ENCODE measurements at places on chromosomes 2 and 18.

DNA sequence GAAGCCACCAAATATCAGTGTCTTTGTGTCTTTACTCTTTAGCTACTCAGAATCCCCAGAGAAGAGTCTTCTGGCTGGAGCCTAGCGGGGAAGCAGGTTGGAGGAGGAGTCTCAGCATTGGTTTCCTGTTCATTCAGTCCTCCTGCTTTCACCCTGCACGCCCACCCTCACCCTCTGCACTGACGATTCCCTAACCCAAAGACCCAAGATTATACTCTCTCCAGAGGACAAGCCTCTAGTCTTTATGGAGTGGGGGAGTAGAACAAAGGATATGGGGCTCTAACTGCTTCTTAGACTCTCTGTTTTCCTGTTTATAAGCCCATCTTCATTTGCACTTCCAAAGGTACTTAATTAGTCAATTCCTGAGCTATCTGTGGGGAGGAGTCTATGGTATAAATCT, 338.8 kb downstream of the AGPS start:
- DNase-seq = no peak

GRCh38 chr18:48922801-48923730, 27.7 kb downstream of the SMAD7 start:
- no peak for DNase-seq

DNA sequence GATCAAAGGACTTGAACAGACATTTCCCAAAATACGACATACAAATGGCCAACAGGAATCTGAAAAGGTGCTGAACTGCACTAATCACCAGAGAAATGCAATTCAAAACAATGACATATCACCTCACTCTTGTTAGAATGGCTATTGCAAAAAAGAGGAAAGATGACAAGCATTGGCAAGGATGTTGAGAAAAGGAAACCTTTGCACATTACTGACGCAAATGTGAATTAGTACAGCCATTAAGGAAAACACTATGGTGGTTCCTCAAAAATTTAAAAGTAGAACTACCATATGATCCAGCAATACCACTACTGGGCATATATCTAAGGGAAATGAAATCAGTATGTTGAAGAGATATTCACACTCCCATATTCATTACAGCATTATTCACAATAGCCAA, 57.7 kb upstream of the ASPRV1 start:
- DNase-seq = no peak

- no peak for DNase-seq
Observed at GRCh38 chr2:54871457-54872107, 148.1 kb downstream of the EML6 start.

DNA sequence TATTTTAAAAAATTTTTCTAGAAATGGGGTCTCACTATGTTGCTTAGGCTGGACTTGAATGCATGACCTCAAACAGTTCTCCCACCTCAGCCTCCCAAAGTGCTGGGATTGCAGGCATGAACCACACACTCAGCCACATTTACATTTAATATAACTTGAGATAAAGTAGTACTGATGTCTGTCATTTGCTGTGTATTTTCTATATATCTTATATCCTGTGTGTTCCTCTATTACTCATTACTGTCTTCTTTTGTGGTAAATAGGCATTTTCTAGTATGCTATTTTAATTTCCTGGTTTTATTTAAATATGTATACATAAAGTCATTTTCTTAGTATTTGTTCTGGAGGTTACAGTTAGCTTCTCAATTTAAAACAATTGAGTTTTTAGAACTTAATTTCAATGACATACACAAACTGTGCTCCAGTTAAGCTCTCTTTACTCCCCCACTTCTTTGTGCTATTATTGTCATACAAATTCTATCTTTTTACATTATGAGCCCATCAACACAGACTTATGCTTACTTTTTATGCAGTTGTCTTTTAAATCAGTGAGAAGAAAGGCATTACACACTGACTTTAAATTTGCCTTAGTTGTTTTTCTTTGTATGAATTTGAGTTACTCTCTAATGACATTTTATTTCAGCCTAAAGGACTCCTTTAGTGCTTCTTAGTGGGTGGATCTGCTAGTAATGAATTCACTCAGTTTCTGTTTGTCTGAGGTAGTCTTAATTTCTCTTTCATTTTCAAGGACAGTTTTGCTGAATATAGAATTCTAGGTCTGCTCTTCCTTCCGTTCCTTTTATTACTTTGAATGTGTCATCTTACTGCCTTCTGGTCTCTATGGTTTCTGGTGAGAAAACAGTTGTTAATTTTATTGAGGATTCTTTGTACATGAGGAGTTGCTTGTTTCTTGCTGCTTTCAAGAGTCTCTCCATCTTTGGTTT, 6.2 kb upstream of the INPP4A start:
- DNase-seq = no peak

GRCh38 chr18:42030586-42031182, 75.7 kb downstream of the PIK3C3 start:
- DNase-seq = no peak

DNA sequence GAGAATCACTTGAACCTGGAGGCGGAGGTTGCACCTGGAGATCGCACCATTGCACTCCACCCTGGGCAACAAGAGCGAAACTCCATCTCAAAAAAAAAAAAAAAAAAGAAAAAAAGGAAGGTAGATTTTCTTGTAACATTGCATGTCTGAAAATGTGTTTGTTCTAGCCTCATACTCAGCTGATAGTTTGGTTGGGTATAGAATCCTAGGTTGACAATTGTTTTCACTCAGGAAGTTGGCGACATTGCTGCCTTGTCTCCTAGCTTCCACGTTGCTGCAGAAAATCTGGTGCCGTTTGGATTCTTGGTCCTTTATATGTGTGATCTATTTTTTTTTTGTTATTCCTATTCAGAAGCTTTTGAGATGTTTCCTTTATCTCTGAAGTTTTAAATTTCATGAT, 4.7 kb downstream of the ING5 start:
- no peak for DNase-seq

- DNase-seq = no peak
Observed at GRCh38 chr2:105438104-105438929, 39.5 kb upstream of the FHL2 start.

GRCh38 chr2:137980459-137980858, 16.2 kb downstream of the HNMT start:
- no peak for DNase-seq

DNA sequence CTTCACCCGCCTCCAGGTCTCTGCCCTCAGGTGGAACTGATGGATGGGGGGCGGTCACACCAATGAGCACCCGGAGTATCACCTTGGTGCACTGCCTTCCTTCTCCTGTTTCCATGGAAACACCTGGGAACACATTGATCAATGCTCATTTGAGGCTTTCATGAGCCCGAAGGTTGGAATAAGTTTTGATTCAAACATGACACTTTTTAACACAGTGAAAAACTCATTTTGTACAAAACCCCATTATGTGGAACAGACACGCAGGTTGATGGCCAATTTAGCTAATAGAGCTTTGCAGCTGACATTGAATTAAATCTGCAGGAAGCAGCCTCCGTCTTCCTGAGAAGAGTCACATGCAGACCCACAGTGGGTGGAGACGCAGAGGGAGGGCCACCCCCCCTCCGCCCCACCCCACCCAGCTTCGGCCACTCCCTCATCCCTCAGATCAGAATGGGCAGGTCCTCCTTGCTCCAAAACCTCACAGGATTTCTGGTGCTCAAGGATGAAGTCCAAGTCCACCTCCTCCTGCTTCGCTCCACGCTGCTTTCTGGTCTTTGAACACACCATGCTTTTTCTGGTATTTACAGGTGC, 96.0 kb upstream of the MYCN start:
- DNase-seq = no peak

DNA sequence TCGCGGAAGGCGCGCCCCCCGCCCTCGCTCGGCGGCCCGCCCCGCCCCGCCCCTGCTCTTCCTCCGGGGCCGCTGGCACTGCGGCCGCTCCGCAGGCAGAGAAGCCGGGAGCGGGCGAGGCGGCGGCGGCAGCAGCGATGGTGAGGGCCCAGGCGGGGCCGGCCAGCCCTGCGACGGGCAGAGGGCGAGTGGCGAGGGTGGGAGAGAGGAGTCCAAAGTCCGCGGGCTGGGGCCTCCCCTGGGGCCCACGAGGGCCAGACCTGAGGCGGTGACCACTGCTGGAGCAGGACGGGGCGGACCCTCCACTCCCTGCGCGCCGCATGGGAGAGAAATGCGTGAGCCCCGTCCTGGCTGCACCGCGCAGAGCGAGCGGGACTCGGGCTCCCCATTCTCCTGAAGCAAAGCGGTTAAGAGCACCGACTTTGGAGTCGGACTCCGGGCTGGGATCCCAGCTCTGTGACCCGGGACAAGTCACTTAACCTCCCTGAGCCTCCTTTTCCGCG, at the start of gene VAMP5:
TSS of gene VAMP5 (plus strand) at position 78 of the 503 bp plus-strand sequence. CDS start at position 138, 60 bp downstream.
- no peak for DNase-seq

DNA sequence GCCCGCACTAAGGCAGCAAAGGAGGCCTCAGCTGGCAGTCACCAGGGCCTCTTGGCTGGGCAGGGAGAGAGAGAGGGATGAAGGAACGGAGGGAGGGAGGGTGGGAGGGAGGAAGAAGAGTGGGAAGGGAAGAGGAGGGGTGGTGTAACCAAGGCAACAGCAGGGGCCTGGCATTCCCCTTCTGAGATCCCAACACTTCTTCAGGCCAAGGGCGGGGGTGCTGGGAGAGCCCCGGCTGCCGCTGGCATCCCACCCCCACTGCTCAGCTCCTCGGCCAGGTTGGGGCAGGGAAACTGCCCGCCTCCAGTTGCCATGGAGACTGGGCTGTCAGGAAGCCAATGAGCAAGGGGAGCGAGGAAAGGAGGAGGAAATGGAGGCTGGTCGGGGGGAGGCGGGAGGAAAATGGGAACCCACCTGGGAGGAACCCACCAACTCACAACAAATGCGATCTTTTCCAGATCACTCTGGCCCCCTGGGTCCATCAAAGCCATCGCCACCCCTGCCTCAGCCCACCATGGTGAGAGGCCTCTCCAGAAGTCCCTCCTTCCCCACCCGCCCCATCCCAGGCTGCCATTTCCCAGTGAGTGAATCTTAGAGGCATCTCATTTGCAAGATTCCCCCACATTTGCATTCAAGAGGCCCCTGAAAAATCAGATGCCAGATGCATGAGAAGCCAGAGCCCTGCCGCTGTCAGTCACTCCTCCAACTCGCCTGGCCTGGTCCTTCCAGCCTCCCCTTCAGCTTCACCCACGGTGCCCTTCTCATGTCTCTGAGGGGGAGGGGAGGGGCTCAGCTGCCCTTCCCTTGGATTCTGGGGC, 12.4 kb downstream of the SH2D6 start:
- no peak for DNase-seq

- DNase-seq = no peak
Observed at GRCh38 chr18:40004246-40004645, 1950.8 kb upstream of the PIK3C3 start.

DNA sequence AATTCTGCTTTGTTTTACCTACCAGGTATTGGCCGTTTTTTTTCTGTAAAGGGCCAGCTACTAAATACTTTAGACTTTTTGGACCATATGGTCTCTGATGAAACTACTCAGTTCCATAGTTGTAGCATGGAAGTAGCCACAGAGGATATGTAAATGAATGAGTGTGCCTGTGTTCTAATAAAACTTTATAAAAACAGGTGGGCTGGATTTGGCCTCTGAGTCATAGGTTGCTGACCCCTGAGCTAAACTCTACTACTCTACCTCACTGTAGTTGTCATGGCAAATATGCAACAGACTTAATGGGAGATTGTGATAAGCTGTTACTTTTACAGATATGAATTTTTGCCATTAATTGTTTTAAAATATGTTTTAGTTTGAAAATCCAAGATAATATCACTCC, 19.7 kb downstream of the CLIP4 start:
- DNase-seq = no peak

GRCh38 chr2:229265727-229266126, 5.4 kb downstream of the PID1 start:
- DNase-seq = no peak

- peak; percentile 6 for DNase-seq
Observed at GRCh38 chr18:3305354-3305762, 43.4 kb downstream of the MYL12B start.

DNA sequence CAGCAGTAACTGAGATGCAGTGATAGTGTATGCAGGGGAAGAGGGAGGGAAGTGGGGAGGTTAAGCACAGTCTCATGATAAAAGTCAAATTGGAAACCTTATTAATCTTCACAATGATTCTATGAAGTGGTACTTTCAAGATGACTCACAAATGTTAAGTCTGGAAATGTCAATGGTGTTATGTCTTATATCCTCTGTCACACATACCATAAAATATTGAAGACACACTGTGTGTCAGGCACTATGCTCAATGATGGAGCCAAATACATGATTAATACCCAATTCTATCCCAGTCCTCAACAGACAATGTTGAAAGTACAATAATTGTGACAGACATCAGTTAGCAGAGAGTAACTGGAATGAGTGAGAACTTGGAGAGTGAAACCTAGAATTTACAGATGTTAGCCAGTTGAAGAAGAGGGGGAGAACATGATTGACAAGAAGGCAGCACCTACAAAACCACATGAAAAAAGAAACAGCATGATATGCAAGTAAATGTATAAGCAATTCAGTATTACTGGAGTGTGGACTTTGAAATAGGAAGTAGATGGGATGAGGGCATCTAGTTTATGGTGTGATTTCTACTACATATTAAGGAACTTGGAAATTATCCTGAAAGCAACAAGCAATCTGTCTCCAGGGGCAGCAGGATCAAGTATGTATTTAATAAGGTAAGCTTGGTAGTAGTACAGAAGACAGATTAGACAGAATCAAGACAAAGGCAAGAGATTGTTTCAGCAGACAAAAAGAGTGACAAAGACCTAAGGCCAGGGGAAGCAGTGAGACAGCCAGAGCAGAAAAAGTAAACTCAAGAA, 107.6 kb downstream of the STRN start:
- no peak for DNase-seq

DNA sequence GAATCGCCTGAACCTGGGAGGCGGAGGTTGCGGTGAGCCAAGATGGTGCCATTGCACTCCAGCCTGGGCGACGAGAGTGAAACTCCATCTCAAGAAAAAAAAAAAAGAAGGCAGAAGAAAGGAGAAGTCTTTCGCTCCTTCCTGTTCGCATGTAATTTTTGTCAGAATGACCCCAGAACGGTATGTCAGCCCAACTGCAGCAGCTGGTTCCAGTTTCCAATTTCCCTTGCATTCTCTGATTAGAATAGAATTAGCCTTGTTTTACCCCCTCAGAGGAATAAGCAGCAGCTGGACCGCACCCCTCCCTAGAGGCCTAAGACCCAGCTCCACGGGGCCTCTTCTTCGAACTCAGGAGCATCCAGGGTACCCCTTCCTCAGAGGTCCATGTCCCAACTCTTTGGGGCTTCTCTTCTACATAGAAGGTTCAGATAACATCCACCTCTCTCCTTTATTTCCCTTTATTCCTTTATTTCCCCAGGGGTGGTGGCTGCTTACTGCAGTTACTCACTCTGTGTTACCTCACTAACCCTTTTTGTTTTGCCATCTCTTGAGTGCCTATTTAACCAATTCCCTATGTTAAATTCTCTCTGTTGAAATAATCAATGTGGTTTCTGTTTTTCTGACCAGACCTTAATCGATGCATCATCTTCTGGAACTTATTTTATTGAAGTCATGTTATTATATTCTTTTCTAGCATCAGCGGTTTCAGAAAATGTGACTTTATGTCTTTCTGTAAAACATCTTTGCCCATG, 7.2 kb upstream of the PUM2 start:
- DNase-seq = no peak

DNA sequence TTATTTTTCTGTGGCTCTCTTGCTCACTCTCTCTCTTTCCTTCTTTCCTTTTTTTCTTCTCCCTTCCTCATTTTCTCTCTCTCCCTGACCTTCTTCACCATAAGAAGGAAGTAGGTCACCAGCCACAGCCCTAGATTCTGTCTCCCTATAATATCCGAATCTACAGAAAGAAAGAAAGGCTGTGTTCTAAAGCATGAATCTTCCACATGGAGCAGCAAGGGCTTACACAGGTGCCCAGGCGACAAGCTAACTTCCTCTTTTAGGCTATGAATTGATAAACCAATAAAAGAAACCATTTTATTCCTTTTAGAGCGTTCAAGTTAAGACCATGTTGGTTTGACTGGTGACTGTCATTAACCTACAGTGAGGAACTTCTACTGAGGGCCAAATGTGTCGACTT, 49.3 kb downstream of the CACNB4 start:
- DNase-seq = no peak

All from activated CD4-positive, CD25-positive, alpha-beta regulatory T cell (primary cell).